Fibroblast of lung (primary cell): ENCODE measurements at places on chromosomes 12 and 14.

- DNase-seq = no peak
These were observed 15.1 kb downstream of the GTF2A1 start for GRCh38 chr14:81205639-81206038.

DNA sequence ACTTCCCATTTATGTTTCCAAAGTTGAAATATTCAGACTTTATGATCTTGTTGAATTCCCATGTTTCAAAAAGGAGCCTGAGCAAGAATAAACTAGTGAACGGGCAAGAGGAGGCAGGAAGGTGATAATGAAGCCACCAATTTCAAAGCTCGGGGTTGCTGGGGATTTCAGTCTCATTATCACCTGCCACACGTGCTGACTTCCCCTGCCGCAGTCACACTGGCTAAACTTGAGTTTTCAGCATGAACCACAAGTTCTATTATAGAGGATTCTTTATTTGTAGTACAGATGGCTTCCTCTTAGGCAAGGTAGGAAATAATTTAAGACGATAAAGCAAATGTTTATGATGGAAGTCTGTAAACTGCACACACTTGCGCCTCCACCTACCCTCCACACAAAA, 18.1 kb upstream of the DIABLO start:
- no peak for DNase-seq

GRCh38 chr12:44059476-44059875, 223.6 kb downstream of the TMEM117 start:
- DNase-seq = no peak

GRCh38 chr12:54603173-54603814, 14.8 kb upstream of the PPP1R1A start:
- DNase-seq = peak; percentile 65

DNA sequence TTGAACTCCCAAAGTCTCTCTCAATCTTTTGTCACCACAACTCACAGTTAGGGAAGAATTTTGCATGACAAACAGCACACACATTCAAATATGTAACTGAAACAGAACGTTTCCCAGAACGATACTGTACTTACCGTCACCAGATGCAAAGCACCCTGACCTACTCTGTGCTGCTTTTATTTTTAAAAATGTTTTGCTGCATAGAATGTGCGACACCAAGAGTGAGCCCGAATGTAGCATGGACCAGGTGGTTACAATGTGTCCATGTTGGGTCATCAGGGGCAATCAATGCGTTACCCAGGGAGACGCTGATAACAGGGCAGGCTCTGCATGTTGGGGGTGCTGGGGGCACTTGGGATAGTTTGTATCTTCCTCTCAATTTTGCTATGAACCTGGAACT, 14.6 kb upstream of the EIF5 start:
- no peak for DNase-seq

GRCh38 chr14:89625731-89626232, 208.7 kb upstream of the FOXN3 start:
- DNase-seq = no peak

GRCh38 chr14:49766839-49767238, 1.1 kb upstream of the KLHDC2 start:
- DNase-seq = peak; percentile 3

DNA sequence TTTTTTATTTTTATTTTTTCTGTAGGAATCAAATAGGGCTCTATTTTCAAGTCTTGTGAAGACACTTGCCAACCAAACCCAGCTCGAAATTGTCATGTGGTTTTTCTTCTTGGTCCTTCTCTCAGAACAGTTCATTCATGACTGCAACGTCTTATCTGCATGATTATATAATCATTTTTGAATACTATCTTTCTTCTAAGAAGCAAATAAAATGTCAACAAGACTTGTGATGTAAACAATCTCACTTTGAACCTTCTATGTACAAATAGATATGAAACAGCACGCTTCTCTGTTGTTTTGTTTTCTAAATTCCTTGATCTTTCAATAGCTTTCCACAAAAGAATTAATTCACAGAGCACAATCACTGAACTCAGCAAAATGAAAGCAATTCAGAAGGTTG, 320.7 kb downstream of the SOX5 start:
- DNase-seq = no peak

DNA sequence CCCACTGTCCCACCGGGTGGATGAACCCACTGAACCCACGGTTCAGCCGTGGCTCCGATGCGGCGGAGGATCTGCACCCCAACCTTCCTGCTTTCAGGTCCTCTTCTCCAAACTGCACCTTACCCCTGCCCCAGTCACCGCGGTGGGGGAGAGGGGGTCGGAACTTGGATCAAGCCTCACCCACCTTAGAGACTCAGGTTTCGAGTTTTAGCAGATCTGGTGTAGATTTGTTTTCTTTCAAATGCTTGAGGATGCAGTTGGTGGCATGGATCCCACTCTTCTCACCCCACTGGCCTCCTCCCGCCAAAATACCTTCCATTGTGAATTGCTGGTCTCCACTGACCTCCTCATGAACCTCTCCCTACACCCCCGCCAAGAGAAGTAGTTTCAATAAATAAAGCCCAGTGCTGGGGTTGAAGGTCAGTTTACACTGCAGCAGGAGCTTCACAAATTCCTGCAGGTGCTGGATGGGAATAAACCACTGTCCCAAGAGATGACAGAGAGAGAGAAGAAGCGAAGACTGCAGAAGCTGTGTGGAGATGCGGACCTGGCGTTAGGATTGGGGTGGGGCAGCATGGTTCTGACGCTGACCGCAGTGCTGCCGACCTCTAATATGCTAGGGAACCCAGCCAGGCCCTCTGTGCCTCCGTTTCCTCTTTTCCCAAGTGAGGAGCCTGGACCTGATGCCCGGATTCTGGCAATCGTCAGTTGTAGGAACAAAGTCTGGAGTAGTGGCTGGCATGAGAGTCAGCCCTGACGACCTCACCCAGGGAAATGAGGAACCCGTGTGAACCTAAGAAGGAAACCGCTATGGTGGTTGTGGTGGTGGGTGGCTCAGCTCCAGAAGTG, 7.4 kb downstream of the TTC6 start:
- no peak for DNase-seq

- DNase-seq = peak; percentile 48
These were observed 85.9 kb downstream of the VEZT start for GRCh38 chr12:95303476-95303875.

DNA sequence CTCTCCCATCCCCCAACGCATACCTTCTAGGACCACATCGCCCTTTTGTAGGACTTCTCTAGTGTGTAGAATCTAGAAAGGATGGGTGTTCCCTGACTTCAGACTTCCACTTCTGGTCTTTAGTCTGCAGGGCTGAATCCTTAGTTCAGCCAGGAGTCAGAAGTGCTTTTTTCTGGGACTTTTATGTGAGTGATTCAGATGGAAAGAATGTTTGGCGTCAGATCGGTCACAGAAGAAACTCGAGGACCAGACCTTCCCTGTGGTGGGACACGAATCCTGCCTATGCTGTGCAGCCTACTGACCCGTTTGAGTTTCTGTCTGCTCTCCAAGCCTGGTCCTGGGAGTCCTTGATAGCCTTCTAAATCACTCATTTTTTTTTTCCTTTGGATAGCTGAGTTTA, 165.4 kb upstream of the SSTR1 start:
- DNase-seq = peak; percentile 68

DNA sequence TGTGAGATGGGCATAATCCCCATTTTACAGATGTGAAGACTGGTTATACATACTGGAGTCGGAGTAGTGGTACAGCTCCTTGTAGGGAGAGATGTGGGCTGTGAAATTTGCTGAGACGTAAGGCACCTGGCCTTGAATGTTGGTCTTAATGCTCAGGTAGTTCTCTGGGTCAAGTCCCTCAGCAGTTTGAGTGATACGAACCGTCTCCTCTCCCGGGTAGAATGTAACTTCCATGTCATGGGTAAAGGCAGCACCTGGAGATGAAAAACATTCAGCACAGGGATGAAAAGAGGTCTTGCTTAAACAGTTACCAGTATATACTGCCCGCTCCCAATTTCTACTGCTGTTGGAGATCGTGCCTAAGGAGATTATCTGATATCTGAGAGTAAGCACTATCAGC, 28.3 kb downstream of the NID2 start:
- DNase-seq = no peak

- no peak for DNase-seq
These were observed 191.0 kb downstream of the ERC1 start for GRCh38 chr12:1182069-1182468.

GRCh38 chr12:120077260-120077659, 39.3 kb downstream of the RAB35 start:
- DNase-seq = no peak

- no peak for DNase-seq
These were observed 35.5 kb upstream of the FRMD6 start for GRCh38 chr14:51616256-51616655.

- DNase-seq = no peak
These were observed 3.1 kb downstream of the YAF2 start for GRCh38 chr12:42234970-42235369.

DNA sequence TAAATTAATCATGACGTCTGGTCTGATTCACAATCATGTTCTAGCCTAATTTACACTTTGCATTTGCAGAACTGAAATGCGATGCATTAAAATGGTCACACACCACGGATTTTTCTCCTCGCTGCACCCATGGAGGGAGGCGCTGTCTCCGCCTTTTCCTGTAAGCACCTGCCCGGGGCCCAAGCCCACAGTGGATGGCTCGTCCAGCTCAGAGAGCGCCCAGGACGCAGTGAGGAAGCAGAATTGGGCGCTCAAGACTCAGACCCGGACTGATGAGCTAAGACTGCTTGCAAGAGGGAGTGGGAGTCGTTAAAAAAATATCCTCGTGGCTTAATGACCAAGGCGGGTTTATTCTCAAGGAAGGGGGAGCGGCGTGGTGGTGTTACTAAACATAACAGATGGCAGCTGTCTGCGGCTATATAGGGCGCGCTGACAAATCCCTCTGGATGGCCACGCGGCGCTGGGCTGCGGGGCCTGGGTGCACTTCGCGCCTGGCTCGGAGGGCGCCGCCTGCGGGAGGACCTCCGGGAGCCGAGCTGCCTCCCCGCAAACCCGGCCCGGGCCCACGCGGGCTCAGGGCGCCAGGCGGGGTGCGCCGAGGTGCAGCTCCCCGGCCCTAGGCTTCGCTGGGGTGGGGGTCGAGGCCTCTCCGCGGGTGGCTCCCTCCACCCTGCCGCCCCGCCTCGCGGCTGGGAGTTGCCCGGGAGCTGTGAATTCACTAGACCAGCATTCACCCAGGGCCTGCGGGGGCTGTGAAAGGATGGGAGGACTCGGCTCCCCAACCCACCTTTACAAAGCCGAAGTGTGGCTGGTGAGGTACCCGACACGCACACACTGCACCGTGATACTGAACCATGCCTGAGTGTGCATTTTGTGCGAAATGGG, 78.7 kb downstream of the PPM1A start:
- DNase-seq = peak; percentile 38

- DNase-seq = peak; percentile 4
These were observed 498.3 kb downstream of the KCNH5 start for GRCh38 chr14:62546862-62547474.

- no peak for DNase-seq
These were observed 1.6 kb upstream of the CDKN1B start for GRCh38 chr12:12715459-12716150.

DNA sequence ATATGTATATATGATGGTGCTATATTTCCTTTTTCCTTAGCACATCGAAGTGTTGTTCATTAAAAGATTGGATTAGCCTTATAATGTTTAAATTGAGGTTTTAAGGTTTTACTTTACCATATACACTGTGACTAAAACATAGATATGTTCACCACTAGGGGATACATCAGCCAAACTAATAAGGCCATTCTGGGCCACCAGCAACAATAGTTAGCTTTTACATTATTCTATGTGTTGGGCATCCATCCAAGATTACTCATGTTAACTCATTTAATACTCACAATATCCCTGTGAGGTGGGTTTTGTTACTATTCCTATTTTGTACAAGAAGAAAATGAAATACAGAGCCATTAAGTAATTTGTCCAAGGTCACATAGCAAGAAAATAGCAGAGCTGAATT, 202.6 kb upstream of the AVPR1A start:
- DNase-seq = peak; percentile 2

- no peak for DNase-seq
These were observed 11.5 kb upstream of the ITGA5 start for GRCh38 chr12:54430471-54431069.

- DNase-seq = peak; percentile 59
These were observed 103.3 kb upstream of the PMCH start for GRCh38 chr12:102300824-102301461.

GRCh38 chr14:71733210-71733883, 198.9 kb upstream of the RGS6 start:
- DNase-seq = peak; percentile 50

GRCh38 chr14:104938960-104939359, 14.3 kb downstream of the PLD4 start:
- no peak for DNase-seq

GRCh38 chr14:94089479-94089878, 8.4 kb downstream of the IFI27L1 start:
- peak; percentile 51 for DNase-seq

GRCh38 chr12:6699989-6700645, 498 bp downstream of the PIANP start:
- DNase-seq = no peak

GRCh38 chr12:10663869-10664268, 10.0 kb downstream of the STYK1 start:
- DNase-seq = no peak

- no peak for DNase-seq
These were observed 187.3 kb downstream of the IPO8 start for GRCh38 chr12:30508205-30508967.

DNA sequence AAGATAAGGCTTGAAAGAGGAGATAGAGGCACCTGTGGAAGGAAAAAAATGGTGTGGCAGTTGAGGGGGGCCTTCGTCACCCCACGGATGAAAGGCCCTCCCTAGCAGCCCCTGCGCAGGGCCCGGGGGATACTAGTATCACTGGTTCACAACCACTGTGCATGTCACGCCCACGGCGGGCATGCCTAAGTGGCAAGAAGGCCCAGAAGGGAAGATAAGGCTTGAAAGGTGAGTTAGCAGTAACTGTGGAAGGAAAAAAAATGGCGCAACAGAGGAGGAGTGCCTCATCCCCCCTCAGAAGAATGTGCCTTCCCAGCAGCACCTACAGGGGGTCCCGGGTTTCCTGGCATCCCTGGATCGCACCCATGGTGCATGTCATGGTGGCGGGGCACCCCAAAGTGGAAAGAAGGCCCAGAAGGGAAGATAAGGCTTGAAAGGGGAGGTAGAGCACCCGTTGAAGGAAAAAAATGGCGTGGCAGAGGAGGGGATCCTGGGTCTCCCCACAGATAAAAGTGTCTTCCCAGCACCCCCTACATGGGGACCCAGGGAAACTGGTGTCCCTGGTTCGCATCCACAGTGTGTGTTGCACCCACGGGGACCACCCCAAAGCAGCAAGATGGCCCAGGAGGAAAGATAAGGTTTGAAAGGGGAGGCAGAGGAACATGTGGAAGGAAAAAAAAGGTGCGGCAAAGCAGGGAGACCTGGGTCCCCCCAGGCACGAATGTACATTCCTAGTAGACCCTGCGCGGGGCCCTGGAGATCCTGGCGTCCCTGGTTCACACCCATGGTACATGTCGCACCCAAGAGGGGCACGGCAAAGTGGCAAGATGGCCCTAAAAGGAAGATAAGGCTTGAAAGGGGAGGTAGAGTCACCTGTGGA, 279.2 kb downstream of the ALG10 start:
- no peak for DNase-seq

- DNase-seq = peak; percentile 50
These were observed 54.7 kb upstream of the FKBP4 start for GRCh38 chr12:2739832-2740641.
